ENCODE measurements at places on chromosomes 11 and 22.

DNA sequence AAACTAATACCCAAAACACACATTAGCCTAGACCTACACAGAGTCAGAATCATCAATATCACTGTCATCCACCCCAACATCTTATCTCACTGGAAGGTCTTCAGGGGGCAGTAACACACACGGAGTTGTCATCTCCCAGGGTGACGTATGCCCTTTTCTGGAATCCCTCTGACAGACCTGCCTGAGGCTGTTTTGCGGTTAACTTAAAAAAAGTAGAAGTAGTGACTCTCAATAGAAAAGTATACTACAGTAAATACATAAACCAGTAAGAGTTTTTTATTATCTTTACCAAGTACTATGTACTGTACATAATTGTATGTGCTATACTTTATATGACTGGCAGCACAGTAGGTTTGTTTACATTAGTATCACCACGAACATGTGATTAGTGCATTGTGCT, 80.5 kb downstream of the PGR start:
- DNase-seq, result no peak

DNA sequence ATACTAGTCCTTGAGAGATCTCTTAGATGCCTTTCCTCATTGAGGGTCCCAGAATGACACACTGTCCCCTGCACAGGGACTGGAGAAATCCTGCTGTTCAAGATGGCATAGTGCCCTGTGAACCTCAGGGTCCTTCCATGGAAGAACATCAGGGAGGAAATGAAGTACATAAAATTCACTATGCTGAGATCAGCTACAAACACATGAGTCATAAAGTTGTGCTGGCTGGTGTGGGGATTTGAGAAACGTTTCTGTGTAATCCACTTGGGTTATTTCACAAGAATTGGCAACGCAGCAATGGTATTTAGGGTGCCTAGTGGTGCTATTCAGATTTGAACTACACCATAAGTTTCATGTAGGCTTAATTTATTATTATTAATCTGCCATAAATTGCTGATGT, 174.4 kb downstream of the MAML2 start:
- no peak for DNase-seq

GRCh38 chr11:118081241-118081958, 4.5 kb downstream of the TMPRSS4 start:
- DNase-seq, result no peak

DNA sequence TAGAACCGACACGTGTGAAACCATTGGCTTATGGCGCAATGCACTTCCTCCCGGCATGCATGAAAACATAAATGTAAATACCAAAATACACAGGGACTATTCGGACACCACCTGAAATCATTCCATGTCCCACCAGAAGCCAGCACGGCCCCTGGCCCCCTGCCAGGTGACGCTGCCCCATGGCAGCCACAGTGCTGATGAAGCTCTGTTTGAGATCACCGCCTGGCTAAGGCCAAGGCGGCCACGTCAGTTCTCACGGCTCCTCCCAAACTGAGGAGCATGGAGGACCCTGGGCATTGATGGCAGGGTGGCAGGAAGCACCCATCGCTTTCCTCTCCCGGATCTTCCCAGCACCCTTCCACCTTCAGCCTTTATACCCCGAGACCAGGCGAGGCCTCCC, 89.5 kb downstream of the CDKN1C start:
- DNase-seq, result no peak

- DNase-seq, result no peak
Observed at GRCh38 chr11:120112174-120112796, 25.6 kb downstream of the TRIM29 start.

GRCh38 chr11:117940736-117941135, 11.5 kb upstream of the TMPRSS13 start:
- DNase-seq, result no peak

DNA sequence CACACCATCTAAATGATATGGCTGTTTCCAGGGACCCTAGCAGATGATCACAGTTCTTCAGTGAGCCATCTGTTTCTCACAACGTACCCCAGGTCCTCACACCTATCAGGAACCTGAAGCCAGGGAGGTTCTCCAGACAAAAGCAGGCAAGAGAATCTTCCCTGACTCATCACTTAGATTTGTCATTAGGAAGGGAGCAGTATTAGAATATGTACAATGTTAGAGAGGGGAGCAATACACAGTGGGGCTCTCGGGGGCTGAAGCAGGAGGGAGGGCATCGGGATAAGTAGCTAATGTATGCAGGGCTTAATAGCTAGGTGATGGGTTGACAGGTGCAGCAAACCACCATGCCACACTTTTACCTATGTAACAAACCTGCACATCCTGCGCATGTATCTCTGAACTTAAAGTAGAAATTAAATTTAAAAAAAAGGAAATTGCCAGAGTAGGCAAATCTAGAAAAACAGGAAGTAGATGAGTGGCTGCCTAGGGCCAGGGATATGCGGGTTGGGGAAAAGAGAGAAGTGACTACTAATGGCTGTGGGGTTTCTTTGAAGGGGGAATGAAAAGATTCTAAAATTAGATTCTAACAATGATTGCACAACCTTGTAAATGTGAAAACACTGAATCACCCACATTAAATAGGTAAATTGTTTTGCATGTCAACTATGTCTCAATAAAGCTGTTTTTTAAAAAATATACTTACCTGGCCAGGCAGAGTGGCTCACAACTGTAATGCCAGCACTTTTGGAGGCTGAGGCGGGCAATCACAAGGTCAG, 14.4 kb downstream of the C22orf42 start:
- no peak for DNase-seq

GRCh38 chr11:126751242-126751641, 249.3 kb downstream of the KIRREL3 start:
- DNase-seq, result no peak

- no peak for DNase-seq
Observed at GRCh38 chr22:50329236-50329635, 2.4 kb upstream of the DENND6B start.

DNA sequence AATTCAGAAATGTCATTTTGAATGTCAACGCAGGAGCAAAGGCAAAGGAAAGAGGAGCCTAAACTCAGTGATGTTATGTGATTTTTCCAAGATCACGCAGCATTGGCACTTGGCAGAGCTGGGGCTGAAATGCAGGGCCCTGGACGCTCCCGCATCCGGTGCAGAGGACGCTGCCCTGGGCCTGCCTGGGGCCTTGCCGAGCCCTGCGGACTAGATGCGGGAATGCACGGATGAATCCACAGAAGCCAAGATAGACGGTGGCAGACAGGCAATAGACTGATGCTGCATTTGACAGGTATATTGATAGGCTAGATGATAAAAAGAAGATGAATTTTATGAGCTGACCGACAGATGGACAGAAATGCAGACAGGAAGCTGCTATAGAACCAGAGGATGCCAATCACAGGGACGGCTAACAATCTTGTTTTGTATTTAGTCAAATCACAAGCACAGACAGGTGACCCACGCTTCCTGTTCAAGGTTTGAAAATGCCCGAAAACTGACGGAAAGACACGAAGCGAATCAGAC, 696 bp upstream of the MARK2 start:
- no peak for DNase-seq

DNA sequence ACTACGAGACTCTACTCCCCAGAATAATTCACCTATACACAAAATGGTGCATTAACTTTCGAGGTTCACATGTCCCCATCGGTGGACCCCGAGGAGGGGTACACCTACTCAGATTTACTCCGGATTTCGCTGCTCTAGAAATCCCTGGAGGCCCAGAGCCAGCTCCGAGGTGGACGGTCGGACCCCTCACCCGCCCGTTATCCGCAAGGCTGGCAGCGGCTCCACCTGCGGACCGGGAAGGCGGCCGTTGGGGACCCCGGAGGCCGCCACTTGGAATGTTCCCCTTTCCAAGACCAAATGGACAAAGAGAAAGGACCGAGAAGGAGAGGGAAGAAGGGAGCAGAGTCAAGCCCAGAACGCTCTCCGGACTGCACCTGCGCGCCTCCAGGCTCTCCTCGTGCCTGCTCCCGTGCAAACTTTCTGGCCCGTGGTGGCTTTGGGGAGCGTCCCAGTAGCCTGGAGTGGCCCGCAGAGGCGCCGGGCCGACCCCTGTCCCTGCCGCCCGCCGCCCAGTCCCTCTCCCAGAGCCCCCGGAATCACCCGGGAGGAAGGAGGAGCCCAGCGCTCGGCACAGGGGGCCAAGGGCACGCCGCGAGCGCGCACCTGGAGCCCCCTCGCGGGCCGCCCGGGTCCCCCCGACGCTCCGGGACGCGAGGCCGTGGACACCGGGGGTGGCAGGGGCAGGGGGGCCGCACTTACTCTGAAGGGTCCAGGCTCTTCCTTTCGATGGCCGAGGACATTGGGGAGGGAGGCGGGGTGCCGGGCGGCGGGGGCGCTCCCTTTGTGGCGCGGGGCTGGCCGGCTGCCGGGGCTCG, 23.0 kb downstream of the LMO2 start:
- DNase-seq, result no peak

DNA sequence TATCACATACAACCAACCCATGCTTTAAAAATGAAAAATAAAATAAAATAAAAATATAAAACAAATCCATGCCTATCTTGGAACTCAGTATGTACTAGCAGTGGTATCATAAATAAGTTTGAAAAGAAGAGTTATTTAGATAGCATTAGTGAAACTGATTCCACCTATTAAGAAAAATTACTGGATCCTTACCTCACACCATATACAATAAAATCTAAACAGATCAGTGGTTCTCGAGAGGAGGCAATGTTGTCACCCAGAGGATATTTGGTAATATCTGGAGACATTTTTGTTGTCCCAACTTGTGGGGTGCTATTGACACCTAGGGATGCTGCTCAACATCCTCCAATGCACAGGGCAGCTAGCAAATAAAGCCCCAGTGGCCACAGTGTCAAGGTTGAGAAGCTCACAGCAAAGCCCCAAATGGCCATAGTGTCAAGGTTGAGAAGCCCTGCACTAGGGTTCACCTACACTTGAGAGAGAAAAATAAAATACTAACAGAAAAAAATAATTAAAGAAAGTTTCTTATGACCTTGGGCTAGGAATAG, 9.9 kb upstream of the NDUFV1 start:
- no peak for DNase-seq

DNA sequence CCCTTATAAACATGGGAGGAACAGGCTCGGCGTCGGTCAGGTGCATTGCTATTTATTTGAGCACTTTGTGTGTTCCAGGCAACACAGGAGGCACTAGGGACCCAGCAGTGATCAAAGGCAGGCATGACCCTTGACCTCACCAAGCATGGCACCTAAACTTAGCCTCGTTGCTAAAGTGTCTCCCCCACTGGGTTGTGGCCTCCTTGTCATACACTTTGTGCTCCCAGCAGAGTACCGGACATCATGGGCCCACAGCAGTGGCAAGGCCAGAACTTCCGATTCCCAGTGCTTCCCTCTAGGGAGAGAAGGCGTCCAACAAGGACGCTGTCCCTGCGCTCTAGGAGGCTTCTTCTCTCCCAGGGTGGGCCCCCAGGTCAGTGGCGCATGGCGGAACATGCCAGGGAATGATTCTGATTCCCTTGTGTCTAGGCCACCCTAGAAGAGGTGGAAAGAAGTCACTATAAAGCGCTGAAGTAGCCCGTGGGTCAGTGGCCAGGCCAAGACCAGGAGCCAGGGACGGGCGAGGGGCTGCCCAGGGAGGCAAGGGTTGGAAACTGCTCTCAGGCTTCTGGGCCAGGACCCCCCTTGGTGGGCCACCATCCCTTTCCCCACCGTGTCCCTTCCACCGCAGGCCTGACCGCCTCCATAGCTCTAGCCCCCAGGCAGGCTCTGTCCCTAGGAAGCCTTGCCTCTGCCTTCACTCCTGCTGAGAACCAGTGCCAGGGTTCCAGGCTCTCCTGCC, 19.7 kb downstream of the TOM1 start:
- no peak for DNase-seq

DNA sequence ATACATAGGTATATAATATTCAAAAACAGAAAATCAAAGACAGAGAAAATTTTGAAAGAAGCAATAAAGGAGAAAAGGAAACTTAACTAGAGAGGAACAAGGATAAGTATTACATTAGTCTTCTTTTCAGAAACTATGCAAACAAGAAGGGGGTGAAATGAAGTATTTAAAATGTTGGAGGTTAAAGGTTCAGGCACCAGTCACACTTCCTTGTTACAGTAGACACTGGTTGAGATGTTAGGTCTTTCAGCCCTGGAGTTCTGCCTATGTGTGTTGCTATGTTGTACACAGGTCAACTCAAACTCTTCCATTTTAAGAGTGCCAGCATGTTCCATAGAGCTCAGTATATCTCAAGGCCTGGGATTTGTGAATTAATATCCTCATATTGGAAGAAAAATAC, 6.0 kb upstream of the MS4A4A start:
- no peak for DNase-seq

GRCh38 chr11:62383822-62384221, 35.0 kb upstream of the SCGB1A1 start:
- no peak for DNase-seq

DNA sequence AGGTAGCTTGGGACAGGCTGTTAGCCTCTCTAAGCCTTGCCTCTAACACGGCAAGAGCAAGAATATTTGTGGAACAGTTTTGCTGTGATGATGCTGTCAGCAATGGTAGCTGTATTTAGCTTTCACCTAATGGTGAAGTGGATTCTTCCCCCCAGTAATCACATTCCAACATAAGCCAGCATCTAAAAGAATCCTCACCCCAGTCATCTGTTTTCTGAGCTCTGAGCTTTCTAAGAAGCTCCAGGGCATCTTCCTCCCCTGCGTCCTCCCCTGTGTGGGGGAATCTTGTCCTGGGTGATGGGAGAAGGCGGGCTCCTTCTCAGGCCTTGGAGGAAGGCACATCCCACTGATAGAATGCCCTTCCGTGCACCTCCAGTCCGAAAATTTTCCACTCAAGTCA, 367.6 kb downstream of the BRD1 start:
- DNase-seq, result no peak

- no peak for DNase-seq
Observed at GRCh38 chr11:131002145-131002544, 85.9 kb upstream of the SNX19 start.

DNA sequence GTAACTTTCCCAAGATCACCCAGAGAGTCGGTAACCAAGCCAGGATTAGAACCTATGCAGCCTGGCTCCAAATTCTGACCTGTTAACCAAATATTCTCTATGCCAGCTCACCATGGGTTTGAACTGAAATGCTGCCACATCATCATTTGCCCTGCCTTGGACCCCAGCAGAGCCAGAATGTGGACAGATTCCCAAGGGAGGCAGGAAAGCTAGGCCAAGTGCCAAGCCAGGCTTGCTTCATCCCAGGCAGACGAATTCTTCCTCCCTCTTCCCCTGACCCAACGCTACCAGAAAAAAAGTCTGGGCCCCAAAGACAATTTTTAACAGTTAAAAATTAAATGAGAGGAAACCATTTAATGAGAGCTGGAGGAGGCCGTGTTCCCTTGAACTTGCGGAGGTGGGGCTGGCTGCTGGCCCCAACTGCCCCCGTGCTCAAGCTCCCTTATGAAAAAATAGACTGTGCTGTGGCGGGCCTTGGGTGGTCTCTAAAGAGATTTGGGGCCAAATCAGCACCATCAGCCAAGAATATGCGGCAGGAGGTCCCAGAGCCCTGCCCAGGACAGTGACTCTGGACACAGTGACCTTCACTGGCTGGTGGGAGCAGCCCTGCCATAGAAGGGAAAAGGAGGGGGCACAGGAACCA, 184.1 kb upstream of the SYT13 start:
- DNase-seq, result no peak

DNA sequence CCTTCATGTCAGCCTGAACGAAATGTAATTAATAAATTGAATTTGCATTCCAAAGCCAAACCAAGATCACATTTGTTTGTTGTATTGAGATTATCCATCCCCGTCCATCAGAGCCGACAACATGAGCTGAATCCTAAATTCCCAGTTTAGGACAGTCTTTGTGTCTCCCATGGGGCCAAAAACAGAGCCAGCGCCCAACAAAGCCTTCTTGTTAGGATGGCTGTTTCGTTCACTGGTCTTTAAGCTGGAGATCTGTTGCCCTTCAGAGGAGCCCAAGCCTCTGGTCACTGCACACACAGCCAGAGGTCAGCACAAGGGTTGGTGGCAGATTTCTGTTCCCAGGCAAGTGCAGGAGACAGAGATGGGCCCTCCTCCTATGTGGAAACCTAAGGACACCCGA, 25.8 kb downstream of the DSCAML1 start:
- no peak for DNase-seq

Data from T-helper 9 cell (primary cell).